ENCODE measurements at places on chromosomes 2 and 18.

DNA sequence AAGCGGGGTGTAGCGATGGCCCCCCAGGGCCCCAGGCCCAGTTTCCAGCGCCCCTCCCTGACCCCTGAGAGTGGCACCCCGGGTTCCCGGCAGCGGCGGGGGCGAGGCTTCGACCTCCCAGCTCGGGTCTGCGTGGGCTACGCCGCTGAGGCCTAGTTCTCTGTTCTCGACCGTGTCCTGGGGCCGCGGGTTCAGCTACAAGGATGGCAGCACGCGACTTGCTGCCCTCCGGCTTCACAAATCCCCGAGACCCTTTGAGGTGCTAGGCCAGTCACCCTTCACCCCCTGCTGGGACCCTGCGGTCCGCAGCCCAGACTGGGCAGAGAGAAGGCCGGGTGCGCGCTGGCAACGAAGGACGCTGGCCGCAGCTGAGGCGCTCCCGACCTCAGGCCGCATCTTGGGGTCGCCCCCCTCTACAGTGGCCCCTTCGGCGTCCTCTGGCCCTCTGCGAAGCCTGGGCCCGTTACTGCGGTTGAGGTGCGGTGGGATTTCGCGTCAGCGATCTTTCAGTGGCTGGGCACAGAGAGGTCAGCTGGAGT, 1.2 kb downstream of the OTX1 start:
- no peak for DNase-seq

DNA sequence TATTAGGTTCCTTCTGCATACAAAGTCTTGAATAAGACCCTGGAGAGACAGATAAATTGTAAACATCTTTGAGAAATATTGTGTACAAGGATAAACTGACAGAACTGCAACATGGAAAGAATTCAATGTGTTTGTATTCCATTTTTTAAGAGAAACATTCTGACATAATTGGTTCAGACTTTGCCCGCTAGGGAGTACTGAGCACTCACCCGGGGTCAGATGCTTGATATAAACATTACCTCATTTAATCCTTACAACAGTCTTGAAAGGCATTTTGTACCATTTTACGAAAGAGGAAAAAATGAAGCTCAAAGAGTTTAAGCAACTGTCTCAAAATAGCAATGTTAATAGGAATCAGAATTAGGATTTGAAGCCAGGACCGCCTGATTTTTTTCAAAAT, 416.7 kb upstream of the CRIM1 start:
- no peak for DNase-seq

GRCh38 chr2:172639823-172640222, 83.9 kb downstream of the PDK1 start:
- no peak for DNase-seq

GRCh38 chr18:27976806-27977408, 200.0 kb downstream of the CDH2 start:
- no peak for DNase-seq

- DNase-seq, result no peak
Observed at GRCh38 chr2:17747684-17748452, 5.7 kb downstream of the SMC6 start.

DNA sequence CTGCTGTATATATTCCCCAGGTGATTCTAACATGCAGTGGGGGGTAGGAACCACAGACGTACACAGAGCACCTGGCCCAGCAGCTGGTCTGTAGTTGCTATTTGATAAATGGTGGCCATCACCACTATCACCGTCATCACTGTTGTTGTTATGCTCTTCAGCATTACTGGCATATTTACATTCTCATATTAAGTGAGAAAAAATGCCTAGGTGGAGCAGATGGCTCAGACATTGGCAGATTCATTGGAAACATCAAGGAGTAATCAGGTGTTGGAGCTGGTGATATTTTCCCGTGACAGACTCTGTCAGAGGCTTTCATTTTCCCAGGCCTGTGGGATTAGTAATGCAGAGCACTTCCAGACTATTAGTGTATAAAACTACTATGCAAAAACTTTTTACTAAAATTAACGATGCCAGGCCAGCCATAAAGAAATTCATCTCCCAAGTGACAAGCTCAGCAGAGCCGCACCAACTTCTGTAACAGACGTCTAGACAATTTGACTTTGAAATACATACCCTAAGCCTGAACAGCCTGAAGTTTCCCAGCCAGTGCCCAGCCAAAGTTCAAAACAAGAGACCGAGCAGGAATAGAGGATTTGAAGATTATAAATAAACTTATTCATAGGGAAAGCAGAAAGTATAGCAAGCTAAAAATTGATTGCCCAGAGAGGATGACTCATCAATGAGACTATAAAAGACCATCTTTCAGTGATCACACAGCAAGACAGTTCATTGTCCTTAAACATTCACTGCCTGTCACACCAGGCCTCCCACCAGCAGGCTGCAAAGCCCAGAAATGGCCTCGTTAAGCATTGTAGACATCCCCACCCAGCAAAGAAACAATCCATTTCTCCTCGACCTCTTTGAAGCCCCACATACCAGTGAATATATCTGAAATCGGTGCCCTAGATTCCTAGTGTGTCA, 247.4 kb upstream of the CHAC2 start:
- no peak for DNase-seq

- no peak for DNase-seq
Observed at GRCh38 chr2:146124741-146125140, 1604.8 kb upstream of the ZEB2 start.

DNA sequence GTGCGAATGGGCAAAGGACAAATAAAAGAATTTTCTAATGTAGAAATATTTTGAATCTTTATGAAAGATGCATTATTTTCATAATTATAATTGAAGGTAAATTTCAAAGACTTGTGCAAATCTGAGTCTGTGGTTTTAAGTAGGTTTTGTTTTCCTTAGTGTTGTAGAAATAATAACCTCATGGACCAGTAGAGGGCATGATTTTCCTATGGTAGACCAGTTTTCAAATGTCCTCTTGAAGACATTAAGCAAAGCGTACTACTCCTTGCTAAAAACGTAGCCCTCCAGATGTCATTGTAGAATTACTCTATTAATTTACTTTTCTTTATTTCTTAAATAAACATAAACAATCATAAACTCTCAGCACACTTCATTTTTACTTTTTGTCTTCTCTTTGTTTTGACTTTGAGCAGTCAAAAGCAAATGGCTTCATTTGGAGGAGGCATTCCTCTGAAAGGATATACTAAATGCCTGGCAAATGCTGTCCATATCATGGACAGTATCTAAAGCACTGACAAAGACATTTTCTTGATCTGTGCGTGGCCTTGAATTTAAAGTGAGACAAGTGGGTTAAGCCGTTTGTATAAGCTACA, 85.8 kb upstream of the FAM237A start:
- no peak for DNase-seq

- no peak for DNase-seq
Observed at GRCh38 chr18:79371561-79372121, 24.1 kb upstream of the NFATC1 start.

- no peak for DNase-seq
Observed at GRCh38 chr2:42947809-42948600, 155.6 kb upstream of the HAAO start.

- DNase-seq, result no peak
Observed at GRCh38 chr18:3793545-3793944, 343.6 kb downstream of the TGIF1 start.

DNA sequence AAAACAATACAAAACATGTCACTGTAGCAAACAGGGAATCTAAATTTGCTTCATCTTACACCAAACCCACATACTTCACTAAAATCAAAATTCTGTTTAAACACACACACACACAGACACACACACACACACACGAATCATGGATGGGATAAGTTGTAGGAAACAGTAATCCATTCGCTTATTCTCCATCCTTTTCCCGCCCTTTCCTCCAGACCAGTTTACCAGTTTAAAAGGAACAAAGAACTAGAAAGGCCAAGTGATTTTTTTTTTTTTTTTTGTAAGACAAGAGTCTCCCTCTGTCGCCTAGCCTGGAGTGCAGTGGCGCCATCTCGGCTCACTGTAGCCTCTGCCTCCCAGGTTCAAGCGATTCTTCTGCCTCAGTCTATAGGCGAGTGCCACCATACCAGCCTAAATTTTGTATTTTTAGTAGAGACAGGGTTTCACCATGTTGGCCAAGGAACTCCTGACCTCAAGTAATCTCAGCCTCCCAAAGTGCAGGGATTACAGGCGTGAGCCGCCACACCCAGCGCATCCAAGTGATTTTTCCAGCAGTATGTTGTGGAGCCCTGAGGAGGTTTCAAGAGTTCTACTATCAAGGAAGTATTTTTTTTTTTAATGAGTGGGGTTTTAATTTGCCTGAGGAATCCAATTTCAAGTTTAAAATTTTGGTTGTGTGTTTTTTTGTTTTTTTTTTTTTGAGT, 5.7 kb downstream of the PSME4 start:
- no peak for DNase-seq

DNA sequence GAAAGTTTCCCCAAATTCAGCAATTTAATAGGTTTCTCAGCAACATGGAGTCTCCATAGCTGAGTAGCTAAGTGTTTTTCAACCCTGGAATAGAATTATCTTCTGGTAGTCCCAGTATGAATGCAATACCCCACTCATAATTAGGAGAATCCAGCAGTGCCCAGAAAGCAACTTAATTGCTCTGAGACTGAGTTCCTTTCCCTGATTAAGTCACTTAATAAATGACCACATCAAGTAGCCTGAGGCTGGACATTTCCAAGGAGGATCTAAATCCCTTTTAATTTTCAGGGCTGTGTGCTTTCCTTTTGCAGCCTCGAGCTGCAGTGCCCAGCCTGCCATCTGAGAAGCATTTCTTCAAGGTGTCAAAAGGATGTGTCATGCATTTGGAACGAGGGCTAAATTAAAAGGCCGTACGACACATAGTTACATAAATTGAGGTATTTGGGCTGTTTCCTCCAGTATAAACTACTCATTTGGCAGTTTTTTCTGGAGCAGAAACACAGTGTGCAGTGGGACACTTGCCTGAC, 17.7 kb upstream of the SIX2 start:
- no peak for DNase-seq

DNA sequence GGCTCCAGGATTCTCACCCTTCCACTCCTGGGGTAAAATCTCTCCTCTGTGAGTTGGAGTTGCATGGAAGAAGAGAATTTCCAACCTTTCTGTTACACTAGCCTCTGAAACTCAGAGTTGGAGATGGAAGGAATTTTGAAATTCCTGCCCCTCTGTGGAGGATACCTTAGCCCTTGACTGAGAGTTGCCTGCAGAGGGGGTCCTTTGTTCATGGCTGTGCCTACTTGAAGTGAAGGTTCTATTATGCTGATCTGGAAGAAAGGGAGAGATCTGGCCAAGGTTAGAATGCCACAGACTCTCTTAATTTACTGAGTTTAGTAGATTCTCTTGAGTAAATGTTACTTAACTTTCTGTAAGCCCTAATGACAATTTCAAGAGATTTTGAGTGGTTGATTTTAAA, 626.6 kb upstream of the GYPC start:
- no peak for DNase-seq

DNA sequence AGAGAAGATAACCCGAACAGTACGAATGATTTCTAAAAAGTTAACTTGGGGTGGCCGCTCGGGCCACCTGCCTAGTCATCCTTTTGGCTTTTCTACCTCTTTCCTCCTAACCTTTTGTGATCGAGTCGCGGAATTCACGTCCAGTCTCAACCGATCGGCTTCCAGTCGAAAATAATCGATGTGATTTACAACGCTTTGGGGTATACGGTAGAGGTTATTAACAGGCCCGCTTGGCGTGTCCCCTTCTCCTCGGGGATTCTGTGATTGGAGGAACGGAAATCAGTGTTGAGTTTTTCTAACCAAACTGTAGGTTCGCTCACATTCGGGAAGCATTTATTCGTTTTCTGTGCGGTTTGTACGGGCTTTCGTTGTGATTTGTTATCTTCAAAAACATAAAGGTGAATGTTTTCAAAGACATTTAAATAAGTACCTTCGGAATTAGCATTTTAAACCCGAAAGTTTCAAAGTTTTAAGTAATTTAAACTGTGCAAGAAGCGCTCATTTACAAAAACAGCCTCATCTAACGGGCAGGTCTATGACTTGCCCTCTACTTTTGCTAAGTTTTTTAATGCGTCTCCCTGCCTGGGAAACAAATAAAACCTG, 588 bp upstream of the FOXI3 start:
- DNase-seq, result no peak

- no peak for DNase-seq
Observed at GRCh38 chr2:43792653-43793052, 18.8 kb downstream of the DYNC2LI1 start.

DNA sequence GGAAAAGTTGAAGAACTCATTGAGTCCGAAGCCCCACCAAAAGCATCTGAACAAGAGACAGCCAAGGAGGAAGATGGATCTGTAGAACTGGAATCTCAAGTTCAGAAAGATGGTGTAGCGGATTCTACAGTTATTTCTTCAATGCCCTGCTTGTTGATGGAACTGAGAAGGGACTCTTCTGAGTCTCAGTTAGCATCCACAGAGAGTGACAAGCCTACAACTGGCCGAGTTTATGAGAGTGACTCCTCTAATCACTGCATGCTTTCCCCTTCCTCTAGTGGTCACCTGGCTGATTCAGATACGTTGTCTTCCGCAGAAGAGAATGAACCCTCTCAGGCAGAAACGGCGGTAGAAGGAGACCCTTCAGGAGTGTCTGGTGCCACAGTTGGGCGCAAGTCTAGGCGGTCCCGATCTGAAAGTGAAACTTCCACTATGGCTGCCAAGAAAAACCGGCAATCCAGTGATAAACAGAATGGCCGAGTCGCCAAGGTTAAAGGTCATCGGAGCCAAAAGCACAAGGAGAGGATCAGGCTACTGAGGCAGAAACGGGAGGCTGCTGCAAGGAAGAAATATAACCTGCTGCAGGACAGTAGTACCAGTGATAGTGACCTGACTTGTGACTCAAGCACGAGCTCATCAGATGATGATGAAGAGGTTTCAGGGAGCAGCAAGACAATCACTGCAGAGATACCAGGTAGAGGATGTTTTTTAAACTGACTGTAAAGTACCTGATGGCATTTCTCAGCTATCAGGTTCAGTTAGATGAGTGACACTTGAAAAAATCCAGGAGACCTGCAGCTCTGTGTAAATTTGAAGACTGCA, 111.9 kb downstream of the HAUS1 start:
- DNase-seq, result no peak

DNA sequence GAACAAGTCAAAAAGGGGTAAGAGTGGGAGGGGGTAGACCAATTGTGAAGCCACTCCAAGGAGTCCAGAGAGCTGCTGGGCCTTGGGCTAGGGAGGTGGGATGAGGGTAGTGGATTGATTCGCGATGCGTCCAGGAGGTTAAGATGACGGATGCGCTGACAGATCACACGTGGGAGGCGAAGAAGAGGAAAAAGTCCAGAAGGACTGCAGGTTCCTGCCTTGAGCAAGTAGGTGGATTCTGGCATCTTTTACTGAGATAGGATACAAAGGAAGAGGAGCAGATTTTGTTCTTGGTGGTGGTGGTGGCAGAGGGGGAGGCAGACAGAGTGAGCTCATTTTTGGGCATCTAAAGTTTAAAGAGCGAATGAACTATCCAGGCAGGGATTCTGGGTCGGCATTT, 76.5 kb downstream of the KCTD1 start:
- DNase-seq, result no peak

- DNase-seq, result no peak
Observed at GRCh38 chr2:5215989-5216607, 476.1 kb upstream of the SOX11 start.

- DNase-seq, result no peak
Observed at GRCh38 chr18:77547757-77548156, 298.1 kb downstream of the GALR1 start.

Data from activated T-helper 1 cell treated with Interleukin-2 at 50 U/mL for 16 hours (primary cell).